ENCODE measurements at places on chromosomes 1 and 21.

GRCh38 chr1:10360045-10360444 is 38.8 kb upstream of the PGD start:
- no peak for DNase-seq

DNA sequence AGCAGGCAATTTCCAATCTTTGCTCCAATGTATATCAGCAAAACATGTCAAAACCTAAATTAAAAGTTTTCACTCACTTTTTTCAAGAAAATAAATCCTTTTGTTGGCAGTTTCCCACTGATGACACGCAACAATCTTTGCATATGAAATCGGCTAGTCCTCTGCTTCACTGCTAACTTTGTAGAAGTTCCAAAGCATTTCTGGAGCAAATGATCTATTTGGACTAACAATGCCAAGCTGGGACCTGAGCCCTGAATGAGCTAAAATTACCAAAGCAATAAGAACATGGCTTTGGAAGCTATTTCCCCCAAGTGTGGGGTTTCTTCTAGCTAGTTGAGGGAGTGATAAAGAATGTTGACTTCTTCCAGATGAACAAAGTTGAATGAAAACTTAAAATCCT is 5.1 kb downstream of the BEND5 start:
- DNase-seq = no peak

DNA sequence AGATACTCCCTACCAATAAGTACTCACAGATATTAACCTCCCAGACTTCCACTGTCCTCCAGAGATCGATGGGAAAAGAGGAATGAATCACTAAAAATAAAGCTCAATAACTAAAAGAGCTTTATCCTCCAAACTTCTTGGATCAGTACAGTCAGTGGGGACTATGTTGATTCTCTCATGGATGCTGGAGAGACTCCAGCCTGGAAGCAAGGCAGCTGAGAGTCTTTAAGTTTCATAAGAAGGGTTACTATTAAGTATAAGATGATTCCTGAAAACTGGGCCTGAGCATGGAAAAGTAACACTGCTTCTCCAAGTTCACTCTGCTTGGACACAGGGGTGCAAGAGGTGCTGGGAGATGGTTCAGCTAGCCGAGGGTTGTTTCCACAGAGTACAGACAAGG is 6.2 kb upstream of the DDR2 start:
- no peak for DNase-seq

DNA sequence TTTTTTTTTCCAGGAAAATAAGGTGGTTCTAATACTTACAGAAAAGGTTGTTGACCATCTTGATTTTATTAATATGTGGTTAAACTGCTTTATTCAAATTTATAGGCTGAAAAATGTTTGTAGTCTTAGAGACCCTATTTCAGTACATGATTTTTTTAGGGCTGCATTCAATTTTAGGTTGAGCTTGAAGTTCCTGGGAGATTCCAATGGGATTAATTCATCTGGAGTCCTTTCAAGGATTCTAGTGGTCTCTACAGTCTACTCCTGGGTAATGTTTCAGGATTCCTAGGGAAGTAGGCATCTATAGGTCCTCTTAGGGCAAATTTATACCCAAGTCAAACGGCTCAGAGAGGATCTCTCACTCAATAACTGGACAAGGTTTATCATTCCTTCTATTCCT is 126.7 kb downstream of the HMCN1 start:
- no peak for DNase-seq

DNA sequence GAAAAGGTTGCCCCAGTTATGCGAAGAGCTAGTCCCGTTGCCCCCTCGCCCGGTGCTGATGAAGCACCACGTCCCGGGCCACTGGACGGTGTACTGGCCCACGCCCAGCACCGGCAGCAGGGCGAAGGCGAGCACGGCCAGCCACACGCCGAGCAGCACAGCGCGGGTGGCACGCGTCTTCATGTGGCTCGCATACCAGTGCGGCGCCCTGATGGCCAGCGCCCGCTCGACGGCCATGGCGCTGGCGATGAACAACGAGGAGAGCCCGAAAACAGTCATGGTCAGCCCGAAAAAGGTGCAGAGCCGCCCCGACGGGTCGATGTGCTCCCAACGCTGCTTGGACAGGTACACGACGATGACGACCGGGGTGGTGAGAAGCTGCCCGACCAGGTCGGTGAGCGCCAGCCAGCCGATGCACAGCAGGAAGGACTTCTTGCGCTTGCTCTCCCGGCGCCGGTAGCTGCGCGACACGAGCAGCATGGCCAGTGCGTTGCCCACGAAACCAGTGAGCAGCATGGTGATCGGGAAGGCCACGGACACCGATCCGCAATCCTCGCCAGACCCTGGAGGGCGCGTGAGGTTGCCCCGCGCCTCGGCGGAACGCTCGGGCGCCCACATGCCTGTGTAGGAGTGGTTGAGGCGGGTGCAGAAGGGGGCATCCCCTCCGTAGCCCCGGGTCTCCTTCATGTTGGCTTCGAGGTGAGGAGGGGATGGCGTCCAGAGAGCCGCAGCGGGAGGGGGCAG is 553 bp downstream of the PTGER3 start:
- DNase-seq = peak; percentile 59

DNA sequence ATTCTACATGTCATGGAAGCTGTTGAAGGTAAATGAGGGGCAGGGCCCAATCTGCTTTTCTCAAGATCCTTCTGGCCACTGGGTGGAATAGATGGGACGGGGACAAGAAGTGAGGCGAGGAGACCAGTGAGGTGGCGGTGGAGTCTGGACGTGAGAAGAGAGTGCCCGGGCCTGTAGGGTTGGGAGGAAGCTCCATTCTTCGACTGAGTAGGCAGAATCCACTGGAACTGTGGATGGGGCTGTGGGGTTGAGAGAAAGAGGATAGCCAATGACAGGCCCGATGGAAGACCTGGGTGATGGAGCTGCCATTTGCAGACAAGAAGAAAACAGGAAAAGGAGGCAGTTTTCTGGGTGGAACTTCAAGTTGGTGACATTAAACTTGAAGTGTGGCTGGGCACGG is 10.3 kb downstream of the SLC1A7 start:
- no peak for DNase-seq

- DNase-seq = no peak
These were observed 5.5 kb downstream of the RHOC start for GRCh38 chr1:112701227-112702066.

DNA sequence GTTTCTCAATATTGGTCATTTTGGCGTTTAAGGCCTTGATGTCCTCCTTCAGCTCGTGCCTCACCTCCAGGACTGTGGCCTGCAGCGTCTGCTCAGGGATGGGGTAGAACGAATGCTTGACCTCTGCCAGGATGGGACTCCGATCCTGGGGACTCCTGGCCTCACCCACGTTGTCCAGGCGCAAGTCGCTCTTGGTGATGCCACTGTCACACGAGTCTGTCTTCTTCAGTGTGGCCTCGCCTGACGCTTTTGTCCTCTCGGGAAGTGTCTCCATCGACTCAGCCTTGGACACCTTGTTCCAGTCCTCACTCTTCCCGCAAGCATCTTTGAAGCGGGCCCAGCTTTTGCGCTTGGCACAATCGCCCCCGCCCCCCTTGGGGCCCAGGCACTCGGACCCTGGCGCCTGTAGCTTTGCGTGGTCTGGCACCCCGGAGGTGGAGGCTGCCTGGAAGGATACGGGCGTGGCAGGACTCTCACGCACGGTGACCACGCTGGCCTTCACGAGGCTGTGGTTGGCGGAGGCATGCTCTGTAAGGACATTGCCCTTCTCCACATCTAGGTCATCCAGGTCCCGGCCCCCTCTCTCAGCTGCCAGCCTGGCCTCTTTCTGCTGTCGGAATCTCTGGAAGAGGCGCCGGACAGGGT is 354.8 kb downstream of the HHAT start:
- DNase-seq = no peak

- DNase-seq = no peak
These were observed 148.6 kb downstream of the ST6GALNAC5 start for GRCh38 chr1:77015748-77016341.

DNA sequence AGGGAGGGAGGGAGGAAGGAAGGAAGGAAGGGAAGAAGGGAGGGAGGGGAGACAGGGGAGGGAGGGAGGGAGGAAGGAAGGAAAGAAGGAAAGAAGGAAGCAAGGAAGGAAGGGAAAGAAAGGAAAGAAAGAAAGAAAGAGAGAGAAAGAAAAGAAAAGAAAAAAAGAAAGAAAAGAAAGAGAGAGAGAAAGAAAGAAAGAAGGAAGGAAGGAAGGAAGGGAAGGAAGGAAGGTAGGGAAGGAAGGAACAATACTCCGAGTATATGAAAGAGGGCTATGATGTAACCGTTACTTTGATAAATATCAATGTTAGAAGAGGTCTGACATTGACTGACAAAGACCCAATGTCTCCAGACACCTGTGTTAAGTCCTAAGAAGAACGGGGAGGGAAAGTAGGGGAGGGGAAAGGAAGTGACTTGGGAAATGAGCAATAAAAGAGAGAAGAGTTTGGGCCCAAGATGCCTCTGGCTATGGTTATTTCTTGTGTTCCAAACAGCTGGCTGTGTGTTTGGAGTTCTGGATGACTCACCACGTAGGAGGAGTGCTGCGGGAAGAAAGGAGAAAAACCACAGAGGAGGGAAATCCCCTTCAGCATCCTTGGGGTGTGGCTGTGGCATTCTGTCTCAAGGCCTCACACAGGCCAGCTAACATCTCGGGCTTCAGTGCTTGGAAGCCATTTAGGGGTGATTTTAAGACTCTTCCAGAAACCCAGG is 37.0 kb upstream of the RXRG start:
- peak; percentile 34 for DNase-seq

GRCh38 chr1:179121159-179121938 is 39.5 kb downstream of the TOR3A start:
- DNase-seq = no peak

GRCh38 chr1:67609577-67610341 is 75.2 kb upstream of the GADD45A start:
- DNase-seq = no peak

GRCh38 chr1:166852918-166853317 is 13.6 kb downstream of the POGK start:
- no peak for DNase-seq

GRCh38 chr1:39720094-39720999 is 18.3 kb upstream of the PPIE start:
- no peak for DNase-seq

DNA sequence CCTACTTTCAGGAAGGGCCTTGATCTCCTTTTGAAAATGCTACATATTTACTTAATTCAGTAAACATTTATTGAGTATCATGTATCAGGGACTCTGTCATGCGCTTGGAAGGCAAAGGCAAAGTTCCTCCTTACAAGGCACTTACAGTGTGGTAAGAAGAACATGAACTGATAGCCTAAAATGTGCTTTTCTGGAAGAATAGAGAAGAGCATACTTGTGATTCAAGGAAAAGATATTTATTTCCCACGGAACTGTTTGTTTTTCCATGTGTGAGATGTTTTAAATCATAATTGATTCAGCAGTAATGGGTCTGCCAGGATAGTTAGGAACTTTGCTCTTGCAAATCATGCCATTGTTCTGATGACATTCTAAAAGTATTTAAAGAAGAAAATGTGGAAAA is 110.1 kb upstream of the ZNHIT6 start:
- DNase-seq = no peak

DNA sequence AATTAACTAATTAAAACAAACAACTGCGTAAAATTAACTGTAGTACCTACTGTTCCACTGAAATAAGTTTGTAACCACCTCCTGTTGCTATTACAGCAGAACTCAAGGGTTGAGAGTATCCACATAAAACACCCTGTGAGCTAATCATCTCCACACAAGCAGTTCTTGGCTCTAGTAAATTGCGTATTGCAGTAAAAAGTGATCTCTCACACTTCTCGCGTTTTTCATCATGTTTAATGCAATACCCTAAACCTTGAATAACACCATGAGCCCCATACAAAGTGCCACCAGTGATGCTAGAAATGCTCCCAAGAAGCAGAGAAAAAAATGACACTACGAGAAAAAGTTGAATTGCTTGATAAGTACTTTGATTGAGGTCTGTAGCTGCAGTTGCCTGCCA is 29.3 kb upstream of the CEP350 start:
- no peak for DNase-seq

GRCh38 chr1:39142401-39143060 is 62.0 kb upstream of the MACF1 start:
- no peak for DNase-seq

- DNase-seq = no peak
These were observed 25.6 kb downstream of the PHACTR4 start for GRCh38 chr1:28395181-28395580.

DNA sequence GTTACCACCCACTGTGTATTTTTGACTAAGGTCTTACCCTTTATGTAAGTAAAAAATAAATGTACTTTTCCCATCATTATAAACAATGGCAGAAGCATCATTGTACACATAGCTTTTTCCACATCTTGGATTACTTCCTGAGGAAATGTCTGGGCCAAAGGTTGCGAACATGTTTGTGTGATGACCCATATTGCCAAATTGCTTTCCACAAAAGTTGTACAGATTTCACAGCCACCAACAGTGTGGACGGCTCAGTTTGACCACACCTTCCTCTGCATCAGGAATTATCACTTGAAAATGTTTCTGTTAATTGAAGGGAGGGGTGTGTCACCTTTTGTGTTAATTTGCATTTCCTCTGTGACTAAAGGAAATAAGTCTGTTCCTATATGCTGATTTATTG is 25.7 kb downstream of the AKNAD1 start:
- no peak for DNase-seq

GRCh38 chr21:21897275-21897883 is 899.2 kb downstream of the NCAM2 start:
- DNase-seq = no peak

GRCh38 chr1:118335331-118335732 is 150.3 kb upstream of the SPAG17 start:
- DNase-seq = no peak

- no peak for DNase-seq
These were observed 120.2 kb downstream of the TLR5 start for GRCh38 chr1:223022641-223023473.

DNA sequence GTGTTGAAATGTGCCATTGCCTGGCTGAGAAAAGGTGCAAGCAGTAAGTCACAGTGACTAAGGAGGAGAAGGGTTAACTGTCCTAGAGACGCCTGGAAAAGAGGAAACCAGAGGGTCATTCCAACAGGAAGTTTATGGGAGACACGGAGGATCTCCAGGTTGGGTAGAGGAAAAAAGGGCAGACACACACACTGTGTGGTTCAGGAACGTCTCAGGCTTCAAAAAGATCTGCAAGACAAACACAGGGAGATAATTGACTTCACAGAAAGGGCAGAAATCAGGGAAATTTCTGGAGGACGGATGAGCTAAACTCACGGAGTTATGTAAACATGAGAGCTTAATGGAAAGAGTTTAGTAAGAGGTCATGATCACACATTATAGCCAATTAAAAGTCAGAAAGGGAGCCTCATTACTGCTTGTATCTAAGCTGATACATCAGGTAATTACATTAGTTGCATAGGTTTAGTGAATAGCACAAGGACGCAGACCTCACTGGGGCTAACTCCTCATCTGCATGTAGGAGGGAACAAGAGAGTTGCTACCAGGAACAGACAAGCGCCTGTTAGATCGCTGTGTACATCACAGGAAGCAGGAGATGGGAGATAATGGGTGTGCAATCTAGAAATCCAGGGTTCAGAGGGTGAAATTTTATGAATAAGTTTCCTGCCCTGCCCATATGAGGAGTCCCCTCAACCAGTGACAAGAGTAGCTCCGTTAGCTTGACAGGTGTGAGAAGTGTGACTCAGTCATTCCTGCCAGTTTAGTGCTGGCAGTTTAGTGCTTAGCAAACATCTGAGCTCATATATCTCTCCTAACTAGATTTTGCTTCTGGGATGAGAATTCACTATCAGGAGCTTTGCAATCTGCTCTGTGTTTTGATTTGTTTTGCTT is 96.6 kb upstream of the TNR start:
- no peak for DNase-seq

Data from activated T-cell treated with anti-CD3 and anti-CD28 coated beads, Interleukin-2, amount 50 U/mL, for 24 hours (primary cell).